ENCODE measurements at places on chromosomes 6 and 20.

DNA sequence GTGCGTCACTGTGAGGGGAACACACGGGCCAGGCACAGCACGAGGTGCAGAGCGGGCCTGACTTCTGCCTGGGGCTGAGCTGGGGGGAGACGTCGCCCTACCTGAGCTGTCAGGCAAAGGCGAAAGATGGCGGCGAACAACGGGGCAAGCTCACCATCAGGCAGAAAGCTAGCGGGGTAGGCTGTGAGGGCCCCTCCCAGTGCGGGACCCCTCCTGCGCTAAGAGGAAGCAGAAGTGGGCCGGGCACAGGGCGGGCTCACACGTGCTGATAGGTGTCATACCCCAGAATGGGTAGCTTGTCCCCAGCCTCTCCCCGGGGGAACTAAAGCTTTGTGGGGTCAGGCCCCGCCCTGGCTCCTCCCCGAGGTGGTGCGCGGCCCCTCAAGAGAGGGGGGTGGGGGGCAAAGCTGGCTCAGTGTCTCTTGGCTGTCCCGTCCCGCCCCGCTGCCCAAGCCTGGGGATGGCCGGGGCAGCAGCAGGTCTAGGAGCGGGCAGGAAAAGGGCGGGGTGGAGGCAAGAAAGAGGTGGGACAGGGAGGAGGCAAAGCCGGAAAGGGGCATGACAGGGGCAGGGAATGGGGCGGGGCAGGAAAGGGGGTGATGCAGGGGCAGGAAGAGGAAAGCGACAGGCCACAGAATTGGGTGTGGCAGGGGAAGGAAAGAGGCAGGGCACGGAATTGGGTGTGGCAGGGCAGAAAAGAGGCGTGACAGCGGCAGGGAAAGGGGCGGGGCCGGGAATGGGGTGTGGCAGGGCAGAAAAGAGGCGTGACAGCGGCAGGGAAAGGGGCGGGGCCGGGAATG lies 14.7 kb downstream of the UCKL1 start:
- no peak for DNase-seq

- no peak for DNase-seq
Observed at GRCh38 chr6:26516481-26517427, 16.7 kb downstream of the BTN1A1 start.

DNA sequence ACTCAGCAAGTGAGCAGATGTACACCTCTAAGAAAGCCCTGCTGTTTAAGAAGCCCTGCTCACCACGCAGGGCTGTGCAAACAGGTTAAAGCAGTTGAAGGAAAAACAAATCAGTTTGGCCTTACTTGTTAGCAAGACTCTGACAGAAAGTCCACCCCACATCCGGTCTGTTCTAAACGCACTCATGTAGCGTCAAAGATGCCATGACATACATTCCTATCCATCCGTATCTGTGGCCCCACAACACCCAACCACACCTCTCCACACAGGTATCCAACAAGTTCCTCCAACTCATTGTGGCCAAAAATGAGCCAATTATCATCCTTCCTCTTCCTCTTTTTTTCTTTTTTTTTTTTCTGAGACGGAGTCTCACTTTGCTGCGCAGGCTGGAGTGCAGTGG lies 22.8 kb upstream of the RAB22A start:
- DNase-seq = no peak

- DNase-seq = no peak
Observed at GRCh38 chr20:23060629-23061028, 11.2 kb upstream of the THBD start.

DNA sequence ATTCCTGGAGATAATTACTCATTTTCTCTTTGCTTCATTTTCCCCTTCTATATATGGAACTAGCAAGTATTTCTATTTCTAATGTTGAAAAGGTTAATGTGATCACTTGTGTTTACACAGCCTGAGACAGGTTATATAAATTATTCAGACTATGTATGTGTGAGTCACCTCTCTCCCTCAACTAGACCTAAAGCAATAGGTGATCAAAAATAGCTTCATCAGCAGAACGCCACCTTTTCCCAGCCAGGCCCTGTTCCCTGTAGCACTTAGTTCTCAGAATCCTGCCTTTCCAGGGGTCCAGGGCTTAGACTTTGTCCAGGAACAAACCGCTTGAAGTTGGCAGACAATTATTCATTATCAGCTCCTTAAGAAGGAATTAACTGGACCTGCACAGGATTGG lies 125.3 kb upstream of the EXOC2 start:
- DNase-seq = no peak

DNA sequence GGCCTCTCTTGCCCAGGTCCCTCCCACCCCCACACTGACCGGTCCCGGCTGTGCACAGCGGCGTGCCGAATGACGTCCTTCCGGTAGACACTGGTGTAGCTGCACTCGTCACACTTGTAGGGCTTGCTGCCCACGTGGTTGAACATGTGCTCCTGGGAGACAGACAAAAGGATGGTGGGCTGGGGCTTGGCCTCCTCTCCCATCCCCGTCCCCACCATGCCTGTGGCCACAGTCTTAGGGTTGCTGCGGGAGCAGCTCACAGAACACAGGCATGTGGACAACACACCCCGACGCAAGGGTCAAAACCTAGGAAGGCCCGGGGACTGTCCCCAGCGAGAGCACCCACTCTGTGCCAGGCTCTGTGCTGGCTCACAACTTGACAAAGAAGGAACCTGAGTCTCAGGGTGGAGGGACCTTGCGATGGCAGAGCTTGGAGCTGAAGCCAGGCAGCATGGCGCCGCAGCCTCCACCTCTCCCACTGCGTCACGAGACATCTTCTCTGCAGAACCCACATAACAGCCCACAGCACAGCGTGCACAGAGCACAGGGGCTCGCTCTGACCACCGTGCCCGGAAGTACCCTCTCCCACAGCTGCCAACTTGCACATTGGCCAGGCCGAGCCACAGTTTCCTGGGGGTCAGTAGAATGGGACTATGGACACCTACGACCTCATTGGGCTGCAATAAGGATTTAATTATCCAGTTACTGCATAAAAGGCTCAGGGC lies 9.8 kb downstream of the ZNF335 start:
- no peak for DNase-seq

DNA sequence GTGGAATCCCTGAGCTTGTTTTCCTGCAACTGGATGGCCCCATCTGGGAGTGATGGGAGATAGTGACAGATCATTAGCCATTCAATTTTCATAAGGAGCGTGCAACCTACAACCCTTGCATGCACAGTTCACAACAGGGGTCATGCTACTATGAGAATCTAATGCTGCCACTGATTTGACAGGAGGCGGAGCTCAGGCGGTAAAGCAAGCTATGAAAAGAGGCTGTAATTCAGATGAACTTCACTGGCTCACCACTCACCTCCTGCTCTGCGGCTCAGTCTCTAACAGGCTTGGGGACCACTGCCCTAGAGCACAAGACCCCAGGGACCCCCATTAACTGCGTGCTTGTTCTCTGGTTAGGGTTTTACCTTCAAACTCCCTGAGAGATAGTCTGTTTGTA lies 12.4 kb upstream of the TREML4 start:
- no peak for DNase-seq

DNA sequence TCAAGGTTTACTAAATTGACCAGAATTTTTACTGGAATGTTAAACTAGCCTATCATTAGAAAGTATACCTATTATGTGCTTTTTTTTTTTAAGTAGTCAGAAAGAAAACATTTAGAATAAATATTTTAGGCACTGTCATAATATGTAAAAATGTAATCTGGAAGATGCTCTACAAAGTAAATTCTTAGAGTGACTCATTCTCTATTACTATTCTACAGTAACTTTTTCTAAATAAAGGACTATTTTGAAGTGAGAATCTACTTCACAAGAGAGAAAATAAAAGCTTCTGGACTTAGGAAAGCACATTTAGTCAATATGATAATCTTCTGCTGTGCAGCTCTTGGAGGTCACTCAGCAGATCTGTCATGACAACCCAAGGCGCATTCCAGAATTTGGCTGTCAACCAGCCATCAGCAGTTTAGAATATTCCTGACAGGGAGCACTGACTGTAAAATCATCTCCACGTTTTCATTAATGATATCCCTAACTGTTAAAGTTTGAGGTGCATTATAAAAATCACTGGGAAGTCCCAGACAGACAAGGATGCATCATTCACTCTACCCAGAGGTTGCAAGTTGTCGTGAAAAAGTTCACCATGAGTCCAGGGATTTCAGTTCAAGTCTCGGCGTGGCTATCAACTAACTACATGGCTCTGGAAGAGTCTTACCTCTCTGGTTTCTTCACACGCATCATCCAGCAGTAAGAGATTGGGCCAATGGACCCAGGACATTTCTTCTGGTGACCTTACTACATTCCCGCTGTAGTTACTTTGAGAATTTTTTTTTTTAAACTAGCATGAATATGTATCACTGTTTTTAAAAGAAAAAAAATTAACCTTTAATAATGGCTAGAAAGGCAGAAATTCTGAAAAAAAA lies 374.9 kb downstream of the GJA1 start:
- DNase-seq = no peak

DNA sequence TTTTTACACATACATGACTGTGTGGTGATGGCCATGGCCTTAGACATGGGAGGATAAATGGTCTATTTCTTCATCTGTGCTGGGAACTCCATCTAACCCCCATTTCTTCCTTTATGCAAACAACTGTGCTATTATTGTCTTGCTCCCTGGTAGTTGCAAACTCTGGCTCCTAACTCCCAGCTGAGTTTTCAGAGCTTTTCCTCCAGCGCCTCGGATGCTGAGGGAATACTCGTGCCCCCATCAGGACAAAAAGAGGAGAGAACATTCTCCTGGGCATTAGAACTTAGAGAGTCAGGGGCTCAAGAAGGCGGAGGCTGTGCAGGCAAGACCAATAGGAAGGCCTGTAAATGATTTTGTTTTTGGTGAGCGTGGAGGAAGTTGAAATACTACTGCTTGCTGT lies 2.1 kb downstream of the DAAM2 start:
- DNase-seq = no peak

DNA sequence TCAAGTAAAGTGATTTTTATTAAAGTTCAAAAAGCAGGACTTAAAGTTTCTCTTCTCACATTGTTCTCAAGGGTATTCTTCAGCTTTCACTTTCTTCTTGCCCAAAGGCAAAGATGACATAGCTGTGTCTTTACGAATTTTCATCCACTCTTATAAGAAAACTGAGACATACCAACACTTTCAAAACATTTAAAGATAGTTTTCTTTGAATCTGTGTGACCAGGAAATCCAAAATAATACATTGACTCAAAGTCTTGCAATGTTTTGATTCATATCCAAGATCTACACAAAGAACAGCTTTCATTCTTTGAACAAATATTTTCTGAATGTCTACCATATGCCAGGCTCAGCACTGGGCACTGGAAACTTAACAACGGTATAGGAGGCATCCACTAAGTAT lies 117.9 kb downstream of the SIM1 start:
- no peak for DNase-seq

DNA sequence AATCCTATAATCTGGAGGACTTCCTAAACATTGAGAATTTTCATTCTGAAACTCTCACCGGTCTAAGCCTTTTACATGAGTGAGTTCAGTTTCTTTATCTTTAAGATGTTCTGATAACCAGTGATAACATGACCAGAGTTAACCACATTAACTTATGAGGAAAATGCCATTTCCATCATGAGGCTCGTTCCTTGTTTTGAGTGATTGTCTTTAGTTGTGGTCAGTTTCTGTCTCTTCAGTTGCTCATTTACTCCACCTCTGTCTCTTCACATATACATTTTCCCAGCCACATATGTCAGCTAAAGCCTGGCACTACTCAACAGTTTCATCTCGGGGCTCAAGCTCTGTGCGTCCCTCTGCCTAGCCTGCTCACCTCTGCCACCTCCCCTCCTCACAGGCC lies 70.4 kb downstream of the JAG1 start:
- no peak for DNase-seq

- DNase-seq = no peak
Observed at GRCh38 chr6:104087765-104088164, 772.0 kb downstream of the HACE1 start.

DNA sequence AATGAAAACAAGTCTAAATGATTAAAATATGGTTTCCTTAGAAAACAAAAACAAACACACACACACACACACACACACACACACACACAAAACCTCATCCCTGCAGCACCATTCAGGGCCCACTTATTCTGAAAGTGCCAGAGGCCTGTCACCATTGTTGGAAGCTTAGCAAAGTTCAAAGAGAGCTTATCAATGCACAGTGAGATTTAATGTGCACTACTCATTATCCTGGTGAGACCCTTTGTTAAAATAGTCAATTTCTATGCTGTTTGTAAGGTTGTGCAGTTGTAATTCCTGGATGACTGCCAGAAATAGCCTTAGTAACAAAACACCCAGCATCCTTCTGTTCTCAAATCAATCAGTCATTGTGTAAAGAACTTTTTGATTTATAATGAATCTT lies 482.9 kb downstream of the GRIK2 start:
- DNase-seq = no peak

DNA sequence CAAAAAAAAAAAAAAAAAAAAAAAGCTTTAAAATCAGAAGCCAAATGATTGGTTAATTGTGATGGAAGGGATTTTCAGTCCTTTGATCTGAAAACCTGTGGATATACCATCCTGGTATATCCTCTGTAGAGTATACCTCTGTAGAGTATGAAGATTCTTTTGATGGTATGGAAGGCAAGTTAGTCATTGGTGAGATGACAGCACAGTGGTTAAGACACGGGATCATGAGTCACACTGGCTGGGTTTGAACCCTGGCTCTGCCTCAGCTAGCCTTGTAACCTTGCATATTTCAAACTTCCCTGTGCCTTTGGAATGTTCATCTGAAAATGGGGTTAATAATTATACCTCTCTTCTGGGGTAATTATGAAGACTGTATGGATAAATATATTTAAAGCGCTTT lies 179.3 kb downstream of the CARMIL1 start:
- no peak for DNase-seq

DNA sequence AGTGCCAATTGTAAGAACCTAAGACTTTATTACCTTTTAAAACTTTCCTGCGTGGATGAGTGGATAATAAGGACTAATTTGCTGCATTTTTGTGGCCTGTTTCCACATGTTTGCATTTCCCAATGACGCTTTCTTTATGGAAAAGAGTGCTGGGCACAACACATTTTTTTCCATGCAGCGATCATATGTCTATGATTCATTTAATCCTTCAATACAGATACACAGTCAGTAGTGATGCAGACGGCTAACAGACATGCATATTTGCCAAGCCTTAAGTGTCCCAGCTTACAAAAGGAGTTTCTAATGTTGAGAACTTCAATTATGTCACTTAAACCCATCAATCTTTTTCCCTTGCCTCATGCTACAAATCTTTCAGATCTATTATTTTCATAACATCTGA lies 239.8 kb upstream of the PREP start:
- DNase-seq = no peak

Measured in stimulated activated CD4-positive, alpha-beta T cell treated with anti-CD3 and anti-CD28 coated beads, Interleukin-1b, Interleukin-23, amount 100 ng/mL, for 4 hours (primary cell).